ENCODE measurements at places on chromosomes 5 and 9. TPM values are rescaled to one million over a fixed set of nuclear protein-coding genes. Genes with fewer than 3 reads are reported as not detected.

- no peak for DNase-seq
Measured at GRCh38 chr5:168152660-168153059, 138.8 kb upstream of the WWC1 start.

- no peak for DNase-seq
Measured at GRCh38 chr5:53922508-53923498, 362.4 kb downstream of the NDUFS4 start.

DNA sequence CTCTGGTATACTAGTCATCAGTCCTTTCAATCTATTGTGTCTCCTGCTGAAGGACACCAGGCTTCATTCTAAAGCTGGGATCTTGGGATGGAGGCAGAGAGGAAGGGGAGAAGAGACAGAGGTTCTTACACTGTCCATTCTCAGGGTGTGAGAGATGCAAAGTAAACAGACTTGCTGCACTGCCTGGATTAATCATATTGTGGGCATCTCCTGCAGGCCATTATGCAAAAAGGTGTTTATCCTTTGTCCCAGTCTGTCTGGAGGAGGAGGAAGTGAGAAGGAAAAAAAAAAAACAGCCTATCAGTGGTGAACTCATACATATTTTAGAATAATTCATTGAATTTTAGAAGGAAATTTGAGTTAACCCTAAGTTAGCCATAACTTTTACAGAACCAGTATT lies 92.9 kb upstream of the TNPO1 start:
- DNase-seq: no peak

Gene IL7R
- 1.3 TPM for polyA plus RNA-seq

Gene ELAVL2
- polyA plus RNA-seq: 3.3 TPM

DNA sequence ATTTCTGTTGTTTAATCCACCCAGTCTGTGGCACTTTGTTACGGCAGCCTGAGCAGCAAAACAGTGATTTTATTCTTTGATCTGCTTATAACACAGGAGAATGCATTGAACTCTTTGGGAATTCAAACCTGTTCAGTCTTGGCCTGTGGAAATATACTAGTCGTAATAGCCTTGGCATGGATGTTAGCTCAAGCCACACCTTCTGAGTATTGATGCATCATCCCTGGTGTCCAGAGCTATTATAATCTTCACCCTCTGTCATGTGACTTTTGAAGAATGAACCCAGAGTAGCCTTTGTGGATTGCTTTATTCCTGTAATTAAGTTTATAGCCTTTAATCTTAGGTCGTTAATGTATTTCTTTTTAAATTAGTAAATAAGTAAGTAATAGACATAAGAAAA lies 50.8 kb upstream of the TEX48 start:
- DNase-seq: no peak

Gene IFNA17
- not detected for polyA plus RNA-seq

- peak; percentile 24 for DNase-seq
Measured at GRCh38 chr5:90408571-90409317, 812 bp downstream of the CETN3 start.

Gene HSPA4
- 131 TPM for polyA plus RNA-seq

Gene GLRX
- 71.1 TPM for polyA plus RNA-seq

DNA sequence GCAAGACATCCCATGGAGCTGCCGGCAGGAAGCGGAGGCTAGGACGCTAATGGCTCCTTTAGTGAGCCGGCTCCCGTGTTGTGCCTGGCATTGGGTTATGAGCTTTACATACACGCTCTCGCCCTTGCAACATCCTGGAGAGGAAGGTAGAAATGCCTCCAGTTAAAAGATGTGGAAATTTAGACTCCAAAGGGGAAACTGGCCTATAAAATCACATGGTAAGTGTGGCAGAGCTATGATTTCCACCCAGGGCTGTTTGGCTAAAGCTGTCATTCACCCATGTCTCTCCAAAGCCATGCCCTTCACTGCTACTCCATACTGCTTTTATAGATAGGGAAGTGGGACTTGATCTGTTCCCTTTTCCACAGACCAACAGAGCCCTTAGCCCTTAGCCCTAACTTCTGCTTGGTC lies 5.2 kb downstream of the GM2A start:
- no peak for DNase-seq

DNA sequence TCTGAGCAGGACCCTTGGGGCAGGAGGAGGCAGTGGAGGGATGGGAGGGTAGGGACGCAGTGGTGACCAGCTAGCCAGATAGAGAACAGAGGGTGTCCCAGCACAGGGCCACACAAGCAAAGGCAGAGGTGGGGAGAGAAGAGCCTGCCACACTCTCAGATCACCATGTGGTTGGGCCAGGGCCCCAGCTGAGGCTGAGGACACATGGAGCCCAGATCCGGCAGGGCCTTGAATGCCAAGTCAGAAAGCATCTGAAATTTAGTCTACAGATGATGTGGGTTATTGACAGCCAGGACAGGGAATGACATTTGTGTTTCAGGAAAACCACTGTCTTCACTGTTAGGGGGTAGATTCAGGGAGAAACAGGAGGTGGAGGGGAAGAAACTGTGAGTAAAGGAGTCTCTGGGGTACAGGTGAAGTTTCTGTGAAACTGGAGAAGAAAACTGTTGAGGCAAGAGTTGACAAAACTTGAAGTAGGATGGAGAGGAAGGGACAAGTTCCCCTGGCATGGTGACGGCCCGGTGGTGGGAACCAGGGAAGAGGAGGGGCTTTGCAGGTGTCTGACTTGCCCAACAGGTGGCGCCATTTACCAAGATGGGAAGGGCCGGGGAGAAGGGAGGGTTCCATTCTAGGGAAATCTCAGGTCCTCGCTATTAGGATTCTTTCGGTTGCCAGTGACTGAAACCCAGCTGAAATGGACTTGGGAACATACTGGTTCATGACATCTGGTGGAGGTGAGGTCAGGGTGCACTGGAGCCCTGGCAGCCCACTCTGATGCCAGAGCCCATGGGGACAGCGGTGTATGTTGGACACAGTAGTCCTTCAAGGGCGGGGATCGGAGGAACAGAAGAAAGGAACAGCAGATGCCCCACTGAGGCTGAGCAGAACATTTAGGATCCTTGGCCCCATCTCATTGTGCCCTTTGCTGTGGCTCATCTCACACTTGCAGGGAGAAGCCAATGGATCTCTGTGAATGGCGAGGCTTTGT lies 100.1 kb downstream of the KCNIP1 start:
- peak; percentile 61 for DNase-seq

DNA sequence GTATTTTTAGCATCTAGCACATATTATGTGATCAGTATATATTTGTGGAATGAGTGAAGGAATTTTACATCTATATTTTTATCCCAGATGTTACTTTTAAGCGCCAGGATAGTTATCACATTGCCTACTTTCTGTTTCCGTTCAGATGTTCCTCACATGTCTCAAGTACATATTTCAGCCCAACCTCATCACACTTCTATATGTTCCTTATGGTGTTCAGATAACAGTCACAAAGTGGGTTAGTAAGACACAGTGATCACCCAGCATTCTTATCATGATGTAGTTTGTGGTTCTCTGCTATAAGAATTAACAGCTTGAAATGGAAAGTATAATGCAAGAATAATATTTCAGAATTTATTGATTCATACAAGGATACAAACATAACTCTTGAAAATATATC lies 170.0 kb upstream of the RASA1 start:
- no peak for DNase-seq

GRCh38 chr5:81225463-81225862 lies 7.7 kb upstream of the CKMT2 start:
- no peak for DNase-seq

DNA sequence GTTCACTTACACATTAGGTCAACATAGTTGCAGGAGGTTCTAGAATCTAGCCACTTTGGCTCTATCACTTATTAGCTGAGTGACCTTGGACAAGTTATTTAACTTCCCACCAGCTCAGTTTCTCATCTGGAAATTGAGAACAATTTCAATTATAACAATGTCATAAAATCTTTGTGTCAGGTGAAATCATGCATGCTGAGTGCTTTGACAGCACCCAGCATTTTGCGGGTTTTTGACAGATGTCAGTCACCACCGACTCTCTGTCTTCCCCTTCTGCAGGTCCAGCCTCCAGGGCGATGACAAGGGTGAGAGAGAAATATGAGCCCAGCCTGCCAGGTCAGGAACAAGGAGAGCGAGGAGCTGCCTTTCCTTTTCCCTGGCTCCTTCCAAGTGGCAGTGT lies 107.1 kb upstream of the TAS2R1 start:
- DNase-seq: no peak

DNA sequence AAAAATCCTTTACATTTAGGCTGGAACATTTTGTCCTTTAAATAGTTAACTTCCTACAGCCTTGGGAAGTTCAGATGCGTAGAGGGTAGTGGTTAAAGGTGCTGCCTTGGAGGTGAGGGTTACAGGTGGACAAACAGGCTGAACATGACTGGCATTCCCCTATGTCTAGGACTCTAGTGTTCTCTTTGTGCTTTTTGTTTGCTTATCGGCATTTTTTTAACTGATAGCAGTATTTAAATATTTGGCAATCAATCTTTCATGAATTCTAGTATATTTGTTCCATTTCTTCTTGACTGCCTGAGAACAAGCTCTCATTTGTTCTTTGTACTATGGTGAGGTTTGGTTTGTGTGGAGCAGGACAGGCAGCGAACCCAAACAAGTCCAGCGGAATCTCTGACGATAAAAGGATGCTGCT lies 307.6 kb downstream of the CTNND2 start:
- DNase-seq: no peak

DNA sequence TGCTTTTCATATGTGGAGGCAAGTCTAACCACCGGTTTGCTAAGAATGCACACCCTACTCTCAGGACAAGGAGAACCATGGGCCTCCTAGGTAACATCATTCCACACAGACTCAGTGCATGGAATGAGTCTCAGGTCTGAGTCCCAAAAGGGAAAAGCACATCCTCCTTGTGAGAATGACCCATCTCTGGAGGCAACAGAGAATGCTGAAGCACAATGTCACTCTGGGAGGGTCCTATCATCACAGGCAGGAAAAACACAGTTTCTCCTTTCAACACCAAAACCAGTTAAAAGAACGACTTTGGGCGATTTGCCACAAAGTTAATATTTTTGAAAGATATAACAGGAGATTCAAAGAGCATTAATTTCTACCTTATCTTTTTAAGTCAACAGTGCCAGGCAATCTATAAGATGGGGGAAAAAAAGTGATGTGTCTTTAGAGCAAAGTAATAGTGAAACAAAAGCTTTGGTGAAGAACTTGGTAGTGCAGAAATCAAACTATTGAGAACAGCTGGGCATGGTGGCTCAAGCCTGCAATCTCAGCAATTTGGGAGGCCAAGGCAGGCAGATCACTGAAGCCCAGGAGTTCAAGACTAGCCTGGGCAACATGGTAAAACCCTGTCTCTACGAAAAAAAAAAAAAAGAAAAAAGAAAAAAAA lies 97.3 kb downstream of the OXCT1 start:
- no peak for DNase-seq

DNA sequence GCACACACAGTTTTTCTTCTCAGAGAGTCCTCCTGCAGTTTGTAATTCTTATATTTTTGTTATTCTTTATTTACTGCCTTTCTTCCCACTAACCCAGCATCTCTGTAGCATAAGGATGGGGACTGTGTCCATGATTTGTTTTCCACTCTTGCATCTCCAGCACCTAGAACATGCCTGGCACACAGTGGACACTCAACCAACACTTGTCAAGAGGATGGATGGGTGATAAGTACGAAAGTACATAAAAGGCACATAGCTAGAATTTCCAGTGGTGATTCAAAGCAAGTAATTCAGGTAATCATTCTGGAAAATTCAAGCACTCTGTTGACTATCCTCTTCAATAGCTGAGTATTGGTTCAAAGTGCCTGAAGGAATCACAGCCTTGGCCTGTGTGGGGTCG lies 60.2 kb upstream of the TRIO start:
- no peak for DNase-seq

DNA sequence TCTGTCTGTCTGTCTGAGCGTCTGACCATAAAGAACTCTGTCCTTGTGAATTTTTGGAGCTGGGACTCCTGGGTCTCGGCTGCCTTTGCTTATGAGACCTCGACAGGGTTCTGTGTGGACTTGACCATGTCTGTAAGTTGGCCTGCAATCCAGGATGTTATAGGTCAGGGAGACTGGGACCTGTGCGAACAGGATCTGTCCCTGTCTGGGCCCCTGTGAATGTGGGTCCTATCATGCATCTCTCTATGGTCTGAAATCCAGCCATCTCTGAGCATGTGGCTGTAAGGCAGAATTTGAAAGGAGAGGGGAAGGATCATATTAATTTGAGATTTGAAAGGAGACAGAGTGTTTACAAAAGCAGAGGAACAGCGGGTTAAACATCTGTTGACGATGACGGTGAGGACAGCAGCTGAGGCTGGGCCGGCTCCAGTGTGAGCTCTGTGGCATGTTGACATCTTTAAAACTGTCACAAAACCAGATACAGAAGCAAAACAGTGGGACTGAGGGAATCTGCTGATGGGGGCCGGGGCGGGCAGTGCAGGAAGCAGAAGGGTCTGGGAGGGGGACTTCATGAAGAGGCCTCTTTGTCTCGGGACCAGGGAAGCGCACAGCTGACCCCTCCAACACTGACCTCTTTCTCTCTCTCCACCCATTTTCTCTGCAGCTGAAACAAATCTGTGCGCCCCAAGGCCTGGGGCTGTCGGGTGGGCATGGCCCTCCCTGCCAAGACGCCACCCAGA lies 19.1 kb upstream of the MVB12B start:
- peak; percentile 48 for DNase-seq

DNA sequence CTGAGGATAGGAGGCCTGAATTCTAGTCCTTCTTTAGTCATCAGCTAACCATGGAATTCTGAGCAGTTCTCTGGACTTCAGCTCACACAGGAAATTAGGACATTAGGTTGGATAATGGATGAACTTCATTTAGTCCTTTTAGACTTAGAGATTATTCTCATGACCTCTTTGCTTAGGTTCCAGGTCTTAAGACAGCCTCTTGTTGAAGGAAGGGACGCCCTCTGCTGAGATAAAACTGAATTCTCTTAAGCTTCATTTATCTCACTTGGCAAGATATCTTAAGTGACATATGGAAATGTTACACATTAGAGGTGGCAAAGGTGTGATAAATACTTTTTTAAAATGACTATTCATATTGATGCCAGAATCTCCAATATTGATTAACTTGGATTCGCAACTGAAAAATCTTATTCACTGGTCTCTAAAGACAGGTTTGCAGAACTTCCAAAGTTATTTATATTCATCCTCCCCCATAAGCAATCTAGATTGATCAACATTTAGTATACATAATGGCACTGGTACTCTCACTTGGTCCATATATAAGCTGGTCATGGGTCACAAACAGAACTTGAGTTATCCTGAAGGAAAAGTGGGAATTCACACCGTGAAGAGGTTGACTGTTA lies 16.9 kb upstream of the ZNF366 start:
- DNase-seq: no peak

DNA sequence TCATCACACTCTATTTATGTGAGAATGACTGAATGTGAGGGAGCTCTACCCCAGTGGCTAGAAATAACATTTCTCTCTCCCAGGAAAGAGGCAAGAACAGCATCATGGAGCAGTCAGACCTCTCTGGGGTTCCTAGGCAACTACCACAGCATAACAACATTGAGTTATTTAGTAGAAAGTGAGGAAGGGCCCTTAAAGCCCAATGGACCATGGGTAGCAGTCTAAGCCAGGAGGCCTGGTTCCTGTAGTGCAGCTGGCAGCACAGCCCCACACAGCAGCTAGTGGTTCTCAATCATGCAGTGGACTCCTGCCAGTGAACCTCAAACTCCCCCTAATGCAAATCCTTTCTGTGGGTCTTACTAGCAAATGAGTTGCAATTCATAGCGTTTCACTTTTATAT lies 55.3 kb downstream of the SPEF2 start:
- DNase-seq: peak; percentile 14

- no peak for DNase-seq
Measured at GRCh38 chr5:138724470-138725146, 28.6 kb upstream of the CTNNA1 start.

- no peak for DNase-seq
Measured at GRCh38 chr5:143222287-143223231, 180.9 kb downstream of the NR3C1 start.

- DNase-seq: no peak
Measured at GRCh38 chr9:97651646-97652045, 18.0 kb downstream of the NCBP1 start.

Gene TMC1
- 1.2 TPM for polyA plus RNA-seq

Gene P4HA2
- 33.4 TPM for polyA plus RNA-seq

Measured in renal pelvis (tissue), 12 donors.